Inflammatory macrophage (primary cell): ENCODE measurements at places on chromosomes 5 and 9.

DNA sequence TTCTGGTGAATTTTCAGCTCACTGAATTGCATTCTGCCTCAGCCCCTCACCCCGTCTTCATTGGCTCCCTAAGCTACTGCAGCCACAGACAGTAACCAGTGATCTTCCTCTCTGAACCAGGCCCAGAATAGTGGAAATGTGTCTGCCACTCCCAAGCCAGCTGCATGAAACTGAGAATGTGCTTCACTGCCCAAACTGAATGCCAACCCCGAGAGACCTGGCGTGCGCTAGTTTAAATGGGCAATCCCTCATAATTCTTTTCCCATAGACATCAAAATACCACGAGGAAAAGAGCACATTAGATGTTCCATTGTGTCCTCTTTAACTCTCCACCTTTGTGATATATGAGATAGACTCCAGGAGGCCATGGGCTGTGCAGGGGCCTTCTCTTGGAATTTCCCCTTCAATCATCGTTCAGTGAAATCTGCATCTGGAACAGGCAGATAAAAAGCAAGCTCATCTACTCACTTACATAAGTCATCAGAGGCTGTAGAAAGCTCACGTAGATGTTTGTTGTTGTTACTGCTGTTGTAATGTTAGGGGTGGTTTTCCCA, 320.2 kb downstream of the NFIB start:
- DNase-seq: no peak

- peak; percentile 45 for DNase-seq
These were observed 10.4 kb downstream of the UIMC1 start for GRCh38 chr5:176995896-176996767.

GRCh38 chr9:133677126-133678010, 41.2 kb downstream of the DBH start:
- DNase-seq: no peak

DNA sequence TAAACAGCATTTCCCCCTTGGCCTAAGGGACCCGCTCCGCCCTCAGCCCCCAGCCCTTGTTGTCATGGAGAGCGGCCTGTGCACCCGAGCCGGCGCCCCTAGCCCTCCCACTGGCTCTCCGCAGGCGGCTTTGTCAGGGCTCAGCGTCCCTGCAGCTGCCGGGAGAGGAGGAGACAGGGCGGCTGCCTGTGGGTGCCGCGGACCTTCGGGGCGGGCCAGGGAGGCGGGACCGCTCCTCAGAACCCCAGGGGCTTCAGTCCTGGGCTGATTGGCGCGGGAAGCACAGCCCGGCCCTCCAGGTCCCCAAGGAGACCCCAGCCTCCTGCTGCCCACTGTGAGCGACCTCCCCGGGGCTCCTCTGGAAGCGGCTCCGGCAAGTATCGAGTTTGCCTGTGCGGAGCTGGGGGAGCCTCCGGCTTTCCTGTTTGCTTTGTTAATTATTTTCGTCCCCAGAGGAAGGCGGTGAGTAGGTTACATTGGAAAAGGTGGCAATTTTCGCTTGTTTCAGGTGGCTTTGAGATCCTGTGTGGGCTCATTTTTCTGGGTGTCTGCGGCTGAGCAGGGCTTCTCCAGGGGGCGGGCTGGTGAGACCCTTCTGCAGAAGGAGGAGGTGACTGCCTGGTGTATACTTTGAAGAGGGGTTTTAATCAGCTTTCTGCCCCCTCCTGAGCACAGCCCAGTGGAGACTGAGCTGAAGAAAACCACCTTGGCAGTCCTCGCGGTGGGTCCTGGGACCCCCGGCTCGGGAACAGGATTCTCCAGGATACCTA, at the start of gene FGD3:
Gene FGD3, plus strand, starts transcription at position 256 of the 770 bp plus-strand sequence. CDS start 28,734 bp downstream, outside the sequence.
- no peak for DNase-seq

DNA sequence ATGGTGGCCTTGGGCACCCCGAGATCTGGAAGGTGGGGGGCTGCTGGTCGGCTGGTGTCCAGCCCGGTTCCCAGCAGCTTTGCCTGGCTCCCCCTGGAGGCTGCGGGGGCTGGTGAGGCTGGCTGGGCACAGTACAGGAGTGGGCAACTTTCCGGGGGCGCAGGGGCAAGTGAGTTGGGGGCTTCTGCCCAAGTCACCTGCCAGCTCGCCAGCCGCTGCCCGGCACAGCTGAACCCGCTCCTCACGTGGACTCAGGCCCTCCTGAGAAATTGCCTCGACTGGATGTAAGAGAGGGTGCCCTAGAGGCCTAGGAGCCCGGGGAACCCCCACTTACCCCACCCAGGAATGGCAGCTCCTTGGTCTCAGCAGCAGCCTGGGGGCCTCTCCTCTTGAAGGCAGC, 15.4 kb downstream of the KCNT1 start:
- no peak for DNase-seq
